Endothelial cell of coronary artery (primary cell): ENCODE measurements at places on chromosomes 7 and 10. TPM values are rescaled to one million over a fixed set of nuclear protein-coding genes. Genes with fewer than 3 reads are reported as not detected.

Gene LBX1
- not detected in 2 replicates for total RNA-seq

Gene TNKS2
- total RNA-seq = 44.9 and 48.2 TPM in 2 replicates

Gene ARMH3
- total RNA-seq = 6.6 and 8.8 TPM in 2 replicates

Gene EN2
- 0.09 TPM in 1 of 2 replicates, not detected in the other for total RNA-seq

Gene CALHM1
- total RNA-seq = not detected in 2 replicates

Gene CD36
- total RNA-seq = 0.38 and 1.5 TPM in 2 replicates

Gene RBM48
- 9.8 and 9.9 TPM in 2 replicates for total RNA-seq

Gene ZNF716
- total RNA-seq = not detected in 2 replicates

Gene PON3
- total RNA-seq = 0.09 and 0.66 TPM in 2 replicates

Gene TSPAN33
- total RNA-seq = 0.27 and 0.38 TPM in 2 replicates

Gene LAMTOR4
- 114 and 120 TPM in 2 replicates for total RNA-seq

Gene NOM1
- total RNA-seq = 25.8 and 26.5 TPM in 2 replicates
